Anterior cingulate cortex (tissue), 58 donors: ENCODE measurements at places on chromosomes 4 and X.

- DNase-seq, result no peak
These were observed 731.4 kb downstream of the FAT4 start for GRCh38 chr4:126046081-126046614.

DNA sequence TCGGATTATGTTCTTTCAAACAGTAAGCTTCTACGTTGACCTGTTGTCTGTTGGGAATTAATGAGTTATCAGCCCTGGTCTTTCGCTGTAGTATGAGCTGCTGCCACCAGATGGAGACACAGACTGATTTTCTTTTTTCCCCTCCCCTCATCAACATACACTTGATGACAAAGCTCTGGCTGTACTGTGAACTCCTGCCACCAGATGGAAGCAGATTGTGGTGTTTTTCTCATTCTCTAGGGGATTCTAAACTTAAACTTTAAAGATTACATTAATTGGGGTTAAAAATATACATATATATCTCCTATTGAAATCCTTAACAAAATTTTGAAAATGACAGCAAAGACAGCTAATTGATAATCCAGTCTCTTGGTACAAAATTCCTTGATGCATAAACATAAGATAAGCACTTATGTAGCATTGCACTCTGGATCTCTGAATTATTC is 44.8 kb downstream of the SMS start:
- DNase-seq, result peak; percentile 14

DNA sequence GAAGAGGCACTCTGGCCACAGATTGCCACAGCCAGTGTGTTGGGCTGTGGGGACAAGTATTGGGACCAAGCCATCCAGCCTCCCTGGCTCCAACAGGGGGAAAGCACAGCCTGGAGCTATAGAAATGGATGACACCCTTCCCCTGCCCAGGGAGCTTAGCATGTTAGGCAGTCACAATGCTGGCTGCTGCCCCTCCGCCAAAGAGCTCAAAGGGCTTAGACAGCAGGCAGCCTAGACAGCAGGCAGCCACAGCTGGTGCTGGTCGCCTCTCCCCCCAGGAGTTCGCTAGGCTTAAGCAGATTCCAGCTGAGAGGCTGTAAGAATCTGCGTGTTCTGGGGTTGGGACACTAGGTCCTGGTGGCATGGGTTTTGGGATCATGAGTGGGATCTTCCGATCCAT is 94.5 kb upstream of the MXRA5 start:
- DNase-seq, result no peak

GRCh38 chrX:74272230-74272629 is 31.8 kb upstream of the ZCCHC13 start:
- no peak for DNase-seq

DNA sequence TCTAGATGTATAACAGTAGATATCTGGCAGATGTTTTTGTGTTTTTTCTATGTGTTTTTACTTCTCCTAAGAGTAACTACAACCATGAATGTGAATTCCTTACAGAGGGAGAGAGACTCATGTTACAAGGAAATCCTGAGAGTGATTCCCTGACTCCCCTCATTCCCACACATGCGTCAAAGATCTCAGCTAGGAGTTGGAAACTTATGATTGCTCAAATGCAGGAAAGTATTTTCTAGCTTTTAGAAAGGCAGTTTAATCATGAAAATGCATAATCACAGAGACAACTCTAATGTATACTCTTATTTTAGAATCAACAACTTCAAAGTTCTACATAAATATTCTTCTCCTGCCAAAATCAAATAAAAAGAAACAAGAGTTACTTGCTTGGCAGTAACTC is 121.8 kb downstream of the PDE5A start:
- DNase-seq, result no peak

GRCh38 chrX:633985-634958 is 3.7 kb downstream of the SHOX start:
- DNase-seq, result no peak

- DNase-seq, result no peak
These were observed 442.0 kb upstream of the ADGRL3 start for GRCh38 chr4:60757986-60758680.

- DNase-seq, result no peak
These were observed 115.3 kb upstream of the ZNF827 start for GRCh38 chr4:146053891-146054290.

GRCh38 chr4:158604369-158604768 is 67.3 kb downstream of the C4orf46 start:
- no peak for DNase-seq

DNA sequence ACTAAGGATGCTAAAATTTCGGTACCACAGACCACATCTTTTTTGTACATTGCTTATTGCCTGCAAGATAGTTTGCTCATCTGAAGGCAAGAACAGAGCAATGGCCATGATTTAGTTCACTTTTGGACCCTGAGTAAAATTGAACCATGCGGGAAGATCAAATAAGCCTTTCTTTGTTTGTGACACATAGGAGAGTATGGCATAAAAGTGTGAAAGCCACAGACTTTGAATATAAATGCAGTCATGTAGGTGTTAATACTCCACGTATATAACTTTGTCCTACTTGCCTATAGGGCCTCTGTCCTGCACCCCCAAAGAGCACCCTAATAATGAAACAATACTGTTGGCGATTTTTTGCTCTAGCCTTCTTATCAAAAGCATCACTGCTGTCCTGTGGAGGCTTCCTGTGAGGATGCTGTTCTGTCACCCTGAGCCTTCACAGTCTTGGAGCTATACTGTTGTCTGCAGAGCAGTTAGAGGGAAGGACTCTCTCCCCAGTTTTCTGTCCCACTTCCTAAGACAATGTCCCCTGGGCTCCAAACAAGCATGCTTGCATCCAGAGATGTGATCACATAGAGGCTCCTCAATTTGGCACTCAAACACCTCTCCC is 10.2 kb upstream of the CXCL13 start:
- no peak for DNase-seq

DNA sequence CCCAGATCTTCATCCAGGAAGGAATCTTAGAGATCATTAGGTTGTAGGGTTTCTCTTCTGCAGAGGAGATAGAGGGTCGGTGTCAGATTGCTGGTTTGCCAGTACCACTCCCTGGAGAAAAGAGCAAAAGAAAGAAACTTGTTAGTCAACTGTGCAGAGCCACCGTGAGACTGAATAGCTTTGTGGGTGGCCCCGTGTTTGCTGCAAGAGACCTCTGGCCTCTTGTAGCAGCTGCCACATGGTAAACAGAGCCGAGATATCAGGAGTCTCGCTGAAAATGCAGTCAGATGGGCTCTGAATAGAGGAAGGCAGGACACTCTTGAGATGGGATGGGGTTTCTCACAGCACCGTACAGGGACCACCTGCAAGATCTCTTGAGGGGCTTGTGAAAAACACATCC is 149.7 kb downstream of the PTTG2 start:
- no peak for DNase-seq

DNA sequence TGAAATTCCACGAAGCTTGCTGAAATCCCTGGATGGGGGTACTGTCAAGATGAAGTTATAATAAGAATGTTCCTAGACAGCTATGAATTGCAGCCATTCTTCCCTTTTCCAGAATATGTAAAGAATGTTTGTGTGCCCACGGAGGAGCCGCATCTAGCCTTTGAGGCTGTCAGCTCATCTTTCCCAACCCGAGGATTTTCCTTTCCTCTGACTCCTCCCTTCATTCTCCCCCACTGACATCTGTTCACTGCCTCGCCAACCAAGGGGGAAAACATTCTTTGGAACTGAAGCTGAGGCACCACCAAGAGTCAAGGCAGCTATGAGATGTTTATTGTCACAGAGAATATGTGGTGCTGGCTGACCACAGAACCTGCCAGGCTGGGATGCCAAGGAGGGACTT is 8.8 kb downstream of the NHSL2 start:
- DNase-seq, result no peak

- no peak for DNase-seq
These were observed 122.3 kb upstream of the TMEM164 start for GRCh38 chrX:109880629-109881028.

GRCh38 chr4:87749883-87750282 is 49.5 kb upstream of the IBSP start:
- no peak for DNase-seq

GRCh38 chr4:7960790-7961655 is 21.4 kb upstream of the AFAP1 start:
- no peak for DNase-seq

DNA sequence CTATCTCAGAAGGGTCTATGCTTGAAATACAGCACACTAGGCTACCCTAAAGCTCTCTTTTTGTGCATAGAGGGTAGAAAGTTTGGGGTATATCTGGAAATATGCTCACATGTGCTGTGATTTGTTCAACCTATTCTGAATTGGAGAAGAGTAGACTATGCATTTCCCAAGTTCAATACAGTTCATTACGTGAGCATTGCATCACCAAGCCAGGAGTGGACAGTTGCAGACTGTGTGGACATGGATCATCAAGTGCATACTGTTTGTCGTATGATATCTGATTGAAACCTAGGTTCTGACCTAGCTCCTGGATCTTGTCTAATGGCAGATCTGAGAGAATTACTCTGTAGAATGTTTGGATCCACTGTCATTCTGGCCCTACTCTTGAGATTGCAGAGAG is 161.1 kb downstream of the FRAS1 start:
- DNase-seq, result no peak

GRCh38 chr4:20391198-20391597 is 139.5 kb downstream of the SLIT2 start:
- no peak for DNase-seq

DNA sequence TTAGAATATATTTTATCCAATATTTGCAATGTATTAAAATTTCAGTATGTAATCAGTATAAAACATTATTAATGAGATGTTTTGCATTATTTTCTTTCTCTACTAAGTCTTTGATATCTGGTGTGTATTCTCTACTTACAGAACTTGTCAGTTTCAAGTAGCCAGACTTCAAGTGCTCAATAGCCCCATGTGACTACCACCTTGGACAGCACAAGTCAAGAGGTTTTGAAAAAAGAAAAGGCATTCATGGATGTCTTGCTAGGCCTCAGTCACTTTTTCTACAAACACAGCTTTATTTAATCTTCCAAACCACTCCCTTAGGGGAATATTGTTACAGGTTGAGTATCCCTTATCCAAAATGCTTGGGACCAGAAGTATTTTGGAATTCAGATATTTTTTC is 189.4 kb downstream of the QDPR start:
- DNase-seq, result no peak

DNA sequence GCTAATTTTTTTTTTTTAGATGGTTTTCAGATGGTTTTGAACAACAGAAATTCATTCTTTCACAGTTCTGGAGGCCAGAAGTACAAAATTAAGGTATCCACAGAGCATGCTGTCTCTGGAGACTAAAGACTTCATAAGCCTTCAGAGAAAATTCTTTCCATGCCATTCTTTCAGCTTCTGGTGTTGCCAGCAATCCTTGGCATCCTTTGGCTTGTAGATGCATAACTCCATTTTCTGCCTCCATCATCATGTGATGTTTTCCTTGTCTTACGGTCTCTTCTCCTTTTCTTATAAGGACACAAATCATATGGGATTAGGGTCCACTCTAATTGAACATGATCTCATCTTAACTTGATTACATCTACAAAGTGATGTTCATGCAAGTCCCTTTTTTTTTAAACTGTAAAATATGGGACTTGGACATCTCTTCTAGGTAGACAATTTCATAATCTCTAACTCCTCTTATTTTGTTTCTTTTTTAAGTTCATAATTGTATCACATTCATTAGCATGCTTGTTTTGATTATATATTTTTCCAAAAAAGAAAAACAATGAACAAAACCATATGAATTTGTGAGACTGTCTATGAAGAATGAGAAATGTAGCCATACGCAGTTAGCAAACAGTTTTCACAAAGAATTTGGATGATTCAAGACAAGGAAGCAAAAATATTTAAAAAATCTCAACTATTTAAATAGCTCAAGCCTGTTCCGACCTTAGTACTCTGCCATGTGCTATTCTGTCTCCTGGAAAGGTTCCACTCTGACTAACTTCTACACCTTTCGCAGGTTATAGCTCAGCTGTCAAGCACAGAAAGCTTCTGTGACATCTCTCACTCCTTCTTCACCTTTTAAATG is 53.1 kb upstream of the GIMD1 start:
- DNase-seq, result no peak

DNA sequence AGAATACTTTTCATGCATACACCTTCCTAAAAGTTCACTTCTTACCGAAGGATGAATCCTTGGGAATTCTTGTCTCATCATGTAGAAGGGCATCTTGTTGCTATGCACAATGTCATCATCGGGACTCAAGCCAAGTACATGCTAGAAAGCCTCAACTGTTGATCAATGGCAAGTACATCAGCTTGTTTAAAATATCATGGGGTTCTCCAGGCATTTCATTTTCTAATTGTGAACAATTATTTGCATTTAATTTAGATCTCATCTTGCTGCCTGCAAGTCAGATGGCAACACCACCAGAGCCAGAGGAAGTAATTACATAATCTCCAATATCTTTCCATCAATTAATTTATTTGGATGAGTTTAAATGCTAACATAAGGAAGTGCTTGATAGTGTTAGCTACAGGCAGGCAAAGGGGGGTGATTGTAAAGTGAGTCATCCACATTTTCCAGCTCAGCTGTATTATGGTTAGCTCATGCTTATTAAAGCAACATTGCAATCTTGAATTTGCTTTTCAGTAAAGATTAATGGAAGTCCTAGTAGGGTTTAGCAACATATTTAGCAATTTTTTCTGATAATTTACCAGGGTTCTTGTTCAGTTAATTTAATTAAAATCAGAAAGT is 356.5 kb downstream of the CBLL2 start:
- no peak for DNase-seq

DNA sequence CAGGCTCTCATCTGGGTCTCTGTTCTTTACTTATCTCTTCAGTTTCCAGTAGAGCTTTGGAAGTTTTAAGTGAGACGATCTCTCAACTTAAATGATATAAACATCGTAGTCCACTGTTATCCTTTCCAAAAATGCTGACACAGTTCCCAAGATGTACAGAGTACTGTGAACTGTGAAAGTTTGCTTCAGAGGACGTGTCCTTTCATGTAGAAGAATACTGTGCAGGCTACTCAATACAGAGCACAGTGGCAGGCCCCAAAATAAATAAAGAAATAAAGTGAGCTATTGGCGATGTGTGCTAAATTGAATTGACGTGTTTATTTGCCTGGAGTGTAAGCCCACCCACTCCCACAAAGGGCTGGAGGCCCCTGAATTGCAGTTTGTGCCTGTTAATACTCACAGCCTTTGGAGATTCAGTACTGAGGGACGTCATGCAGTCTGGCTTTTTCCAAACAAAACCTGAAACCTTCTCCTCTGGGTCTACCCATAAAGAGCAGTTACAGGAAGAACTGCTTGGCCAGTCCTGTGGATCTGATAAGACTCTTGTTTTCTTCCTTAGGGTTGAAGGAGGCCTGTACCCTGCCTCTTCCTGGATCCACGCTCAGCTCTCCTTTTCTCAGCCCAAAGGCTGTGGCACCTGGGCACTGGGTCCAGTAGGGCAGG is 66.1 kb downstream of the SOWAHB start:
- DNase-seq, result no peak

GRCh38 chr4:71857713-71858451 is 74.0 kb upstream of the GC start:
- DNase-seq, result no peak

- DNase-seq, result no peak
These were observed 769.8 kb upstream of the NDST4 start for GRCh38 chr4:115883231-115883630.

GRCh38 chr4:53183754-53184153 is 182.1 kb downstream of the SCFD2 start:
- no peak for DNase-seq
